GM12892 (cell line): ENCODE measurements at places on chromosomes 6 and 20.

DNA sequence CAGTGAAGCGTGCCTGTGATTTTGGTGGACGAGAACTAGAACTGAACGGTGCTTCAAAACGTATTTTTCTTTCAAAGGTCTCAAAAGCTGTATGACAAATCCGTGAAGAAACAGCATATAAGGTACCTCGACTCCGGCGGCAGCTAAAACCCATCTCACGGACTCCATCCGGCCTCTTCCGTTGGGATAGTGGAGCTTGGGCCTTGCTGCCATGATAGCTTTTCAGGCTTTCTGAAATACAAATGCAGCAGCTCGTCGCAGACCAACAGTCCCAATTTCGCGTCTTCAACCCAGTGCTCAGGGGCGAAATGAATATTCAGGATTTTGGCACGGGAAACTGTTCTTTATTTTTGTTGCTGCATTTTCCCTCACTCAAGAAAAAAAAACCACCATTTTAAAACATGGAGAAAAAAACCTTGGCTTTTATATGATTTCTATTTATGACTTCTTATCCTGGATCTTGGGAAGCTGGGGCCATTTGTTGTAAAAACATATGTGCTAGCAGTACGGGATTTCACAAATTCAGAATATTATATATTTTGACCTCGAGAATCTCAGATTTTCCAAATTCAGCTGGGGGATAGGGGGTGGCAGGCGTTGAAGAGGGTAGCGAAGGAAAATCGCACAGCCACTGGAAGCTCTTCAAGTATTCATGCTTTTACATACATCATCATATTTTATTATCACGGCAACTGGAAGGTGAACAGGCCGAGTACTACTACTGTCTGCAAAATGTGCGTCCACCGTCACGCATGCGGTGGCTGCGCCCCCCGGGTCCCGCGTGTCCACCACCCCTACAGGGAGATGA, 849 bp downstream of the GSTA4 start:
- DNase-seq: no peak

DNA sequence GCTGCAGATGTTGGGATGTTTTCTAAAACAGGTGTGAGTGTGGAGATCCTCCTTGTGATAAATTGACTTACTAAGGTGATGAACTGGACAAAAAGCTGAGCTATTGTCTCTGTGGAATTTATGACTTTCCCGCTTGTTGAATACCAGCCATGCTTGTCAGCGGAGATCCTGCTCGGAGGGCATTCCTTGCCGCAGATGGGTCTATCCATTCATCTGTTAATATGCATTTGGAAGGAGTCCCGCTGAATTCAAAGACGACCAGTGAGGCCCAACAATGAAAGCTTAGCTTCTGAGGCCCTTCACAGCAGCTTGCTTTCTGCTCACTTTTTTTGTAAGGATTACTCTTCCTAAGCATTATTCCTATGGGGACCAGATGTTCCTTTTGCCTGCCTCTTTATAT, 124.9 kb downstream of the TIAM2 start:
- DNase-seq: no peak

GRCh38 chr20:3420211-3420707, 12.8 kb upstream of the DNAAF9 start:
- DNase-seq: peak; percentile 44

DNA sequence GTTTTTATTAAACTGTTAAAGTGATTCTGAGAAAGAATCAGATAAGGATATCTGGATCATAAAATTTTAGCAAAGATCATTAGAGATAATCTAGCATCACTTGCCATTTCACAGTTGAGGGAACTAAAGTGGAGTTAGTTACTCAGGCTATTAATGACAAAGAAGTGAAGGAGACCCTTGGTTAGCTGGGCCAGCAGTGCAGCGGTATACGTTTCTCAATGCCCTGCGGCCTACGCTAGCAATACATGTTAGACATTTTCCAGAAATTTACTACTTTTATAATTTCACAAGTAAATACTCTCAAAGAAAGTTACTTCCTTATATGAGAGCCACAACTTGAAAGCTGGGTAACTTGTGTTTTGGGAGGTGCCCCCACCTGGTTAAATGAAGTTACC, 28.5 kb downstream of the NEDD9 start:
- DNase-seq: no peak

DNA sequence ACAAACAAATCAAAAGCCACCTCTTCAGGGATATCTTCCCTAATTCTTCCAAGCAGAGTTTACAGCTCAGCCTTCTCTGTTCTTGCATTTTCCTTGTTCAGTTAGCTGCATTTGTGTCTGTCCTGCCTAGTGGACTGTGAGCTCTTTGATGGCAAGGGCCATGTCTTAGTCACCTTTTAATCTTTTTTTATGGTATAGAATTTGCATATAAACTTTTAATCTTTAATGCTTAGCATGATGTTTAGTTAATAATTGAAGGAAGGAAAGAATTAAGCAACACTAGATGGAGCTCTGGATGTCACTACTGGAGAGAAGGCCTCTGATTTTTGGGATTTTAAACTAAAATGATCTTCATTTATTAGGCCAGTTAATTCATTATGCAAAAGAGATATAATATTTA, 12.1 kb downstream of the PPP2R5D start:
- DNase-seq: no peak

- no peak for DNase-seq
Measured at GRCh38 chr6:39476151-39476550, 153.6 kb upstream of the KCNK16 start.

- DNase-seq: no peak
Measured at GRCh38 chr20:58245931-58246330, 17.5 kb upstream of the ANKRD60 start.

DNA sequence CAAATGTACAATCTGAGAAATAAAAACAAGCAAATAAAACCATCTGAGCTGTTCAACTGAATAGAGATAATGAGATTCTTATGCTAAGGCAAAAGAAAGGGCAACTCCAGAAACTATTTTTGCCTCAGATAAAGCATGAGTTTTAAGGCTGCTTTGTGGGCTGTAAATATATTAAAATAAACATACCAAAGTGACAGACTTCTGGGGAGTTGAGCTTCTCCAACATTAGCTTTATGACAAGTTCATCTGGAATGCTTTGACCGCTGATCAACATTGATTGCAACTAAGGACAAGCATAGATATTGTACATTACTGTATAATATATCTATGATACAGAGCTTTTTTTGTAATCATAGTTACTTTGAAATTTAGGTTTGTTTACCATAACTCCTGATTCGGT, 19.3 kb downstream of the AK9 start:
- DNase-seq: no peak

GRCh38 chr20:20856306-20856705, 143.9 kb upstream of the RALGAPA2 start:
- no peak for DNase-seq

DNA sequence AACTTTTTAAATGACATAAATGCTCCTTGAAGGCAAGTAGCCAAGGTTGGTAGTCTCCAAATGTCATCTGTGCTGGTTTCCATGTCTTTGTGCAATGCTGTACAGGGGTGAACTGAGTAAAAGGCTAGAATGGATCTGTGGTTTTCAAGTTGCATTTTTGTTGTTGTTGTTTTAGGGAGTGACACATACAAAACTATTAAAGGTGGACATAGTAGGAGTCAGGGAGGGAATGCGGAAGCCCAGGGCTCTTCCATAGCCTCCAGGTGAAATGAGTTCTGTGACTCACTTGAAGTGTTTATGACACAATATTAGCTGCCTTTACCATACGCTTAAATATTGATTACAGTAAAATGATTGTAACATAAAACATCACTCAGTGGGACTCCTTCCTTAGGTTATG, 22.5 kb upstream of the QKI start:
- no peak for DNase-seq

DNA sequence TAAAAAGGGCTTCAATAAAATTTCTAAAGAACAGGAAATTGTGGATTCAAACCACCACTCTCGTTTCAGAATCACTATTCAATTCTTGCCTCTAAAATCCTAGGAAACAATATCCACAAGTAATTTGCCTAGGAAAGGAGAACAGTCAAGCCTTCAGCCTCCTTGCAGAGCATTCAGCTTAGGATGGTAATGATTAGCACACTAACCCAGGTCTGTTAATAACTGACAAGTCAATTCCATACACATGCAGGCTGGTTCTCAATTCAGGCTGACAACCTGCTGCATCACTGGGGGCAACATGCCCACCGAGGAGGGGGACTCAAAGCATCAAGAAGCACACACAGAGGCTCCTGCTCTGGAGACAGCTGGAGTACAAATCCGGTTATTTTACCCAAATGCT, 57.6 kb downstream of the GMDS start:
- DNase-seq: no peak

- no peak for DNase-seq
Measured at GRCh38 chr6:35552285-35552917, 39.7 kb upstream of the TULP1 start.

DNA sequence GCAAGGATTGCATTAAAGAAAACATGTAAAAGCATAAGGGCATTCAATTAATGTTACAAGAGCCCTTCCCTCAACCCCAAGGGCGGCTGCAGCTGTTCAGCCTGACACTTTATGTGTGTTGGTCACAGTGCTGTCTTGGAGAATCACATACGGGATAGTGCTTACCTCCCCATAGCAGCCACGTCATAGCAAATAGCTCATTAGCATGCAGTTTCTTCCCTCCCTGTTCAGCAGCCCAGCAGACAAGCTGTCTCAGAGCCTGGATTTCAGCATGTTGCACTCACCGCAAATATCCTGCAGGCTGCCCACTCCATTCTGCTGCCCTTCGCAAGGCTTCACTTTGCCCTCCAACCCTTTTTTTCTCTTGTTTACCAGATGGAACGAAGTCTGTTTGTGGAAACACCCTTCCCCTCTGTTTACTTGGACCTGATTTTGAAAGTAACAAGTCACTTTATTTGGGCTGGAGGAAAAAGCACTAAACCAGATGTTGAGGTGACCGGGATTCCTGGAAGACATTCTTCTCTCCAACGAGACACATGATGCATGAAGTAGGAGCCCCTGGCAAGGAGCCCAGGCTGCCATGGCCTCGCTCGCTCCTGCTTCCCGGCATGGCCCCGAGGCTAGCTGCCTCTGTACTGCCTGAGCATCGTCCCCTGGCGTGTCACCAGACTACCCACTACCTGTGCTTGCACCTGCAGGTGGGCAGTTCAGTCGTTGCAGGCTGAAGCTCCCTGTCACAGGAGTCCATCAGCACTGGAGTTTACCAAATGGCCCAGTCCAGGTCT, 151.6 kb upstream of the GMDS start:
- no peak for DNase-seq

DNA sequence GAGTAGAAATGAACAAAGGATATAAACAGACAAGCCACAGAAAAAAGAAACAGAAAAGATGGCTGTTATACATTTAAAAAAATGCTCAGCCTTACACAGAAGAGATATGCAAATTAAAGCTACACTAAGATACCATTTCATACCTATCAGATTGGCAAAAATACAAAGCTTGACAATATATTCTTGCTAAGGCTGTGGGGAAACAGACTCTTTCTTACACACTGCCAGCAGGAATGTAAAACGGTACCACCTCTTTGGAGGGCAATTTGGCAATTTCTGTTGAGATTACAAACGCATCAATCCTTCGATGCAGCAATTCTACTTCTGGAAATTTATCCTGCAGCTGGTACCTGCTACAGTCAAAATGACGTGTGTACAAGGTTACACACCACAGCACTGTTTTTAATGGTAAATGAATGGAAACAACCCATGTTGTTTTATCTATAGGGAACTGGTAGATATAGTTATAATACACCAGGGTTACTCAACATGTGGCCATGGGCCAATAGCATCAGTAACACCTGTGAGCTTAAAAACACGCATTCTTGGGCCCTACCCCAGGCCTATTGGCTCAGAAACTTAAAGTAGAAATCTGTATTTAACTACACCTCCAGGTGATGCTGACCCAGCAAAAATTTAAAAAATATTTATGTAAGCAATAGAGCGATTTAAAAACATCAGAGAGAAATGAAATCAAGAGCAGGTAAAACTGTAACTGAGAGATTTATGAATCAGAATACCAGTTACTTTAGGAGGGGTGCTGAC, 53.3 kb downstream of the TRAM2 start:
- no peak for DNase-seq

DNA sequence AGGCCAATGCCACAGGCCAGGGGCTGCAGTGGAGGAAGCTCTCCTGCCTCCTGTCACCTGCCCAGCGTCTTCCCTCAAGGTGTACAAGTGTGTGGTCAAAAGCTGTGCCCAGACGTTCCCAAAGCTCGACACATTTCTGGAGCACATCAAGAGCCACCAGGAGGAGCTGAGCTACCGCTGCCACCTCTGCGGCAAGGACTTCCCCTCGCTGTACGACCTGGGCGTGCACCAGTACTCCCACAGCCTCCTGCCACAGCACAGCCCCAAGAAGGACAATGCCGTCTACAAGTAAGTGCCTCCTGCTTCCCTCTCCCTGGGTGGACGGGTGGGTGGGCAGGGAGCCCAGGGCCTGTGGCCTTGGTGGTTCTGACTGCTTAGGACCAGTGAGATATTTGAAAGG, 38.2 kb downstream of the ZNF341 start:
- DNase-seq: no peak

DNA sequence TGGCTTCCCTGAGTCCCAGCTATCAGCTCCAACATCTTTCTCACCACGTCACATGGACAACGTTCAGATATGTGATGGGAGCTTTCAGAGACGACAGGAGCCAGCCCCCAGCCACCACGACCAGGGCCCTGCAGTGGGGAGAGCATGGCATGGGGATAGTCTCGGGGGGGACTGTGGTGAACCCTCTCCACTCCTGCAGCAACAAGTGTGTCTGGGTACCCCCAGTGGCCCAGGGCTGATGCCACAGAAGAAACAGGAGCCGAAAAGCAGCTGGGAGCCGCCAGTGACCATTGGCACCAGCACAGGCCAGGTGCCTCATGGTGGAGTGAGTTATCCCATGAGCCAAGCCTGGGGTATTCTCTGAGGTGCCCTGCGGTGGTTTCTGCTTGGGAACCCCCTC, 339.7 kb downstream of the TAF4 start:
- no peak for DNase-seq

- no peak for DNase-seq
Measured at GRCh38 chr6:119346936-119347335, 2.6 kb downstream of the MAN1A1 start.

GRCh38 chr6:167479901-167480648, 155.2 kb downstream of the TTLL2 start:
- no peak for DNase-seq

GRCh38 chr6:83958241-83958685, 75.3 kb upstream of the MRAP2 start:
- no peak for DNase-seq
